ENCODE measurements at places on chromosomes 5 and 9.

GRCh38 chr5:177355868-177356168 is 1.9 kb upstream of the RGS14 start:
- no peak for DNase-seq

- peak; percentile 16 for DNase-seq
Measured at GRCh38 chr9:134648701-134649530, 7.3 kb downstream of the COL5A1 start.

DNA sequence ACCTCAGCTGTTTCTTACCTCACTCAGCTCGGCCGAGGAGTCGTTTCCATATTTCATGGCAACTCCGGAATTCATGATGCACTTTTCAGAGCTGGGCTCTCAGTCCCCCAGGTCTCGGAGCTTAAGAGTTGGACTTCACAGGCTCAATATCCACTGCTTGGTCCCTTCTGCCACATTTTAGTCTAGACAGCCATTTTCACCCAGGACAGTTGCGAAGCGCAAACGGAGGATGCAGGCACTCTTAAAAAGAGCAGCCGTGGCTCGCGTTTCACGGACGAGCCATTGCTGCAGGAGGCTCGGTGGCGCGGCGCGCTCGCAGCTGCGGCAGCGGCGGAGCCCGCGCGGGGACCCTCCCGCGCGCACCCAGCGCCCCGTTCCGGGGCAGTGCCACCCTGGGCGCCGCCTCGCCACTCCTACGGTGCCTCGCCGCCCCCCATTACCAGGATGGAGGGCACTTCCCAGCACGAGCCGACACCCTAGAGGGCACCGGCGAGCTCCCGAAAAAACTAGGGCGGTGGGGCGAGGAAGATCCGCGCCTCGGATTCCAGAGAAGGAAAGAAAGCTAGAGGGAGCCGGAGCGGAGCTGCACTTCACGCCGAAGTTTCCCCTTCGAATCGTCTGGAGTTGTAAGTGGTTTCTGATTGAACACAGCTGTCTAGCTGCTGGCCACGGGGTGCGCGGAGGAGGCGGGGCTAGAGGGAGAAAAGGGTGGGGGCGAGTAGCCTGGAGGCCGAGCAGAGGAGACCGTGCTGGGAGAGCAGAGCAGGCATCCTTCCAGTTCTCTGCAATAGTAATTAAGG is 140.3 kb downstream of the TSSK1B start:
- DNase-seq: peak; percentile 60

DNA sequence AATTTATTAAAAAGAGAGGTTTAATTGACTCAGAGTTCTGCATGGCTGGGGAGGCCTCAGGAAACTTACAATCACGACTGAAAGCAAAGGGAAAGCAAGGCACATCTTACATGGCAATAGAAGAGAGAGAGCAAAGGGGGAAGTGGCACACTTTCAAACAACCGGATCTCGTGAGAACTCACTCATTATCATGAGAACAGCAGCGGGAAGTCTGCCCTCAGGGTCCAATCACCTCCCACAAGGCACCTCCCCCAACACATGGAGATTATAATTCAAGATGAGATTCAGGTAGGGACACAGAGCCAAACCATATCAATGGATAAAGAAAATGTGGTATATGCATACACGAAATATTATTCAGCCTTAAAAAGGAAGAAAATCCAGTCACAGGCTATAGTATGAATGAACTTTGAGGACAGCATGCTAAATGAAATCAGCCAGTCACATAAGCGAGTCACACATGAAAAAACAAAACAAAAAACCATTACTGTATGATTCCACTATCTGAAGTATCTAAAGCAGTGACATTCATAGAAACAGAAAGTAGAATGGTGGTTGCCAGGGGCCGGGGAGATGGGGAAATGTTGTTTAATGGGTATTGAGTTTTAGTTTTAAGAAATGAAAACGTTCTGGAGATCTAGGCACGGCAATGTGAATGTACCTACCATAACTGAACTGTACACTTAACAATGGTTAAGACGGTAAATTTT is 83.4 kb upstream of the PCA3 start:
- DNase-seq: no peak

DNA sequence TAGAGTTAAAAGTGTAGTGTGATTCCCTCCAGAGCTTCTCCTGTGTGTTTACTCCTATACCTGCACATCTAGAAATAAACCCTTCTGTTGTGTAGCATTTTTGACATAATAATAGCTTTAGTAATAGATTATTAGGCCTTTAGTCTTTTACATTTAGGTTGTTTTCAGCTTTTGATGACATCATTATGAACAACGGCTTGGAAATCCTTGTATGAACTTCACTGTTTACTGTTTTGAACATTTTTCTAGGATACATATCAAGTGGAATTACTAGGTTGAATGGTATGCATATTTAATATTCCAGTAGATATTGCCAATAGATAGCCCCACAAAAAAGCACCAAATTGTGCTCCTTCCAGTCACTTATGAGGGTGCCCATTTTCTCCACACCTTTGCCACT is 174.0 kb downstream of the ARHGAP26 start:
- DNase-seq: no peak

GRCh38 chr5:3522491-3522890 is 73.1 kb upstream of the IRX1 start:
- DNase-seq: no peak

- no peak for DNase-seq
Measured at GRCh38 chr5:9852671-9853070, 222.5 kb upstream of the TAS2R1 start.

GRCh38 chr9:93031629-93032430 is 26.7 kb upstream of the SUSD3 start:
- no peak for DNase-seq

DNA sequence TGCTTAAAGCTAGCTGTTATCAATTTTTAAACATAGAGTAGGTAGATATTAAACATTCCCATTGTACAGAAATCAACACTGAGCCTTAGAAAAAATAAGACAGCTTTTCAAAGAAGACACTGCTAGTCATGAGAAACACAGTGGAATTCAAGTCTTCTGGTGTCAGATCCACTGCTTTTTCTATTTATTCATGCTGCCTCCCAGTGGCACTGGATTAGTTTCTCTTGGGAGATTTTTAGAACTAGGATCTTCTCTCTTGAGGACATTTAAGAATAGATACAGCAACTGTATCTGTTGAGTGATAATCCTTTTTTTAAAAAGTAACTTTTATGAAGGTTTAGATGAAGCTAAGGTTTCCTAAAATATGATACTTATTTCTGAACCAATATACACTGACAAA is 1635.4 kb upstream of the C9orf72 start:
- no peak for DNase-seq

DNA sequence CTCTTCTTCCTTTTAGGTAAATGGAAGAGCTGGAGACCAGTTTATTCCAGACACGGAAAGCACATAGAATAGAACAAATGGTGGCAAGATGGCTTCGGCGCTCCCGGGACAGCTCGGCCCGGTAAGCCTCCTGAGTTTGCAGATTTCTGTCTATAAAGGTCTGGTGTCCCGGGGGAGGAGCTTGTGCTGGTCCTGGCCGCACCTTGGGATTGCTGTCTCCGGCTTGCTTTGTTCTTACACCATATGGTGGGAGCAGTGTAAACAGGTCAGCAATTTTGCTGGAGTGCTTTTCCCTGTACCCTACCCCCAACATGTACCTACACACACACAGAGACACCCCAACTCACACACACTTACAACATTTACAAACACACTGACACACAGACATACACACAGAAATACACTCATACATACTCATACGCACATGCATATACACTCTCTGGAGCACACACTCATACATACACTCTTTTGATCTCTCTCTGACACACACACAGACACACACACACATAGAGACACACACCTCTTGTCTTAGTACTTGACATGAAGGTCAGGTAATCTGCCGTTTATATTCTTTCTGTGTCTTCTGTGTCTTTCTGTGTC is 42.0 kb downstream of the FRMPD1 start:
- DNase-seq: no peak

DNA sequence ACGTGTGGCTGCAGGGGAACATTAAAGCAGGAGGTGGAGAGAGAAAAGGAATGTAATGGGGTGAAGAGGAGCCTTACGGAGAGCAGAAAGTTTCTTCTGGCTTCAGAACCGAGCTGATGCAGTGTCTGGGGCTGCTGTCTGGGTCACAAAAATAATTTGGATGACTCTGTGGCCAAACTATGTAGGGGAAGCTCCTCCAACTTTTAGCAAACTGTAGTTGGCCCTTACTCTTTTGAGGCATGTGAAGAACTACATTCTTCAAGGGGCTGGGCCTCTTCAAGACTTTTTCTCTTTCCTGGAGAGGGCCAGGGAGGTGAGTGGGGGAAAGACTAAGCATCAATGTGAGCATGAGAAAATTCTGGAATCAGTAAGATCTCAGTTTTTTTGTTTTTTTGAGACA is 31.9 kb upstream of the SPARC start:
- DNase-seq: no peak

DNA sequence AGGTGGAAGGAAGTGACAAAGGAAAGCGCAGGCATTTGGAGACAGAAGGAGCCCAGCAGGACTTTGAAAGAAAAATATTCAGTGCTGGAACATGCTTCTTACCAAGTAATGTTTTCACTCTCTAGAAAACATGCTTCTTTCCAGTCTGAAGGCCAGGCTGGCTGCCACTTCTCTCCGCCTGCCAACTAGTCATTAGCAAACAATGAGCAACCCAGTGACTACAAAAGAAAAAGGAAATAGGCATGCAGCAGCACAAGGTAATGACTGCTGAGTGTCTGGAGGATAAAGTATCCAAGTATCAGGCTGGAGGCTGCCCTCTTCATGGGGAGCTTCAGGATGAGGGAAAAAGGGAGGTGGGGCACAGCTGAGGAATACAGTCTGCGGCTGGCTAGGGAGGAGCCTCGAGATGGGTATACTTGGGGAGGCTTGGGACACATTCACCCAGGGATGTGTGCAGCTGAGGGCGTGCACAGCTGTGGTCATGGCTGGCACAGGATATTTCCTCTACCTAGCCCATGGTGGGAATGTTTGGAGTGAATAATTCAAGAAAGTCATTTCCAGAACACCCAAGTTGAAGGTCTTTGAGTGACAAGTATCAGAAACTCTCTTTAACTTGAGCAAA is 161.5 kb upstream of the KIF2A start:
- no peak for DNase-seq

DNA sequence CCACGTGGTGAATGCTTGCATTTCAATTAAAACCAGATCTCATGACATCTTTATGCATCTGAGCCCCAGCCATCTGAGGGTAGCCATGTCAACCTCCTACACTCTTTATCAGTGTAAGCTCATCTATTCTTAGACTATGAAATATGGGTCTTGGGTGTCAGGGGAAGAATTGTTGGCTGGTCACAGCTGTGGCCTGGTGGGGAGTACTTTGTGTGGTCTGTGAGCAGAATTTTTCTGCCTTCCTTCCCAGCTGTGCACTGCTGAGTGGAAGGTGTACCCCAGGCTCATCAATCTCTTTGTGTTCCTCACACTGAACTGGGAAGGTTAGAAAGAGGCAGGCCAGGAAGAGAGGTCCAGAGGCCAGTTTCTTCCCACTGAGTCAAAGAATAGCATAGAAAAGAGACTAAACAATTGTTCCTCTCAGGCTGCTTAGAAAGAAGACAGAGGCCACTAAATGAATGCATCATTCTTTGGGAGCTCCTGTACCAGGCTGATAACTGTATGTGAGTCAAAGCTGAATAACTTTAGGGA is 202.7 kb upstream of the RGMB start:
- DNase-seq: no peak

DNA sequence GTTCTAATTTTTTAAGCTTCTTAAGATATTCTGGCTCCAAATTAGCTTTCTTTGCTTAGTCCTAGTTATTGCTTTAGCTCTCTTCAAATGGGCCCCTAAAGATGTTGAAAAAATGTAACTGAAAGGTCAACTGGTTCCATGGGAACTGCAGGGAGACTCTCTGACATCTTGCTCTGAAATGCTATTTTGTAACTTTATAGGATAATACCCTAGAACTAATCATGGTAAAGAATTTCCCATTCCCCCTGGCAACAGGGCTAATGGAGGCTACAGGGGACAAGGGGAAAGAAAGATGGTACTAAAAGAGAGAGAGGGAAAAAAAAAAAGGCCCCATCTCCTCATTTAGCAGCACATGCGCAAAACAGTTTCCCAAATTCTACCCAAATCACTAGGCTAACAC is 39.4 kb downstream of the SIL1 start:
- DNase-seq: no peak

DNA sequence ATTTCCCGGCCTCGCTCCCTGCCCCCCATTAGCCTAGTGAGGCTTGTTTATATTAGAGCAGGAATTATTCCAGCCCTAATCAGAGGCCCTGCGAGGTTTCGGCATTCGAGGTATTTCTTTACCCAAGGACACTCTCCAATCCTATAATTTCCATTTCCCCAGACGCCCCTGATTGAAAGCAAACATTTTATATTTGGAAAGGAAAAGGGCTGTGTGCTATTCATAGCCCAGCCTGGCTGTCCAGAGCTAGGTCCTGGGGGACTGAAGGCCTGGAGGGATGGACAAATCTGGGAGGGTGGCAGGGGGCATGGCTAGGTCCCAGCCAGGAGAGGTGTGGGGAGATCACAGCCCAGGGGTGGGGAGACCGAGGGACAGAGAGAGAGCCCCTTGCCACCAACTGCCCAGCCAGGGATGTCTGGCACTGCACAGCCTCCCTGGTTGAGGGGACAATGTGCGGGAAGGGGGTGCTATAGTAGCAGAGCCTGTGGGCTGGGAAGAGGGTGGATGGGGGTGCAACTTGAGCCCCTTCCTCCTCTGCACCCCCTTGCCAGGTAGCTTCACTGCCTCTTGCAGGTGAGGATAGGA is 125.1 kb downstream of the BARX1 start:
- DNase-seq: no peak

DNA sequence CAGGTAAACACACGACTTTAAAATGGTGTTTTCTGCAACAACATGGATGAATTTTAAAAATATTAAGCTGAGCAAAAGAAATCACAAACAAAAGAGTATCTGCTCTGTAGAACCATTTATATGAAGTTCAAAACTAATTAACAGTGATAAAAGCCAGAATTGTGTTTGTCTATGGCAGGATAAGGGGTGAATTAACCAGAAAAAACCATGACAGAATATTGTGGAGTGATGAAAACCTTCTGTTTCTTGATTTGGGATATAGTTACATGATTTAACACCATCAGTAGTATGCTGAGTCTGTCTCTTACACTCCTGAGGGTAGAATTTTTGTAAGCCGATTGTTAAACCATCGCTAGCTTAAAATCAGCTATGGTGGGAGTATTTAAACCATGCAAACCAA is 101.7 kb upstream of the ZNF366 start:
- no peak for DNase-seq

GRCh38 chr5:97266576-97266975 is 83.5 kb upstream of the RIOK2 start:
- DNase-seq: no peak

DNA sequence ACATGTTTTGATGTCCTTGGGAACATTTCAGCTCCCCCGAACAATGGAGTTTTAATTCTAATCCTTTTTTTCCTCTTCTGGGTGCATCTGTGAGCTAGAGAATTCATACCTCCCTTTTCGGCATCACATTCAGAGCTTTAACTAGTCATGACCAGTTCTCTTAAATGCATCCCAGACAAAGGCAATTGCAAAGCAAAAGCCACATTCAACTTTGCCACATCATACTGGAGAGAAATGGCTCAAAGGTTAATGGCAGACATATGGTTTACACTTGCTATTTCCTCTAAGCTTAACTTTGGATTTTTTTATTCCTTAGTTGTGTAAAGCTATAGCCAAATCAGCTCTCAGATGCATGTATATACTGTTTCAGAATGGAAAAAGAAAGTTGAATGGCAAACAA is 153.3 kb downstream of the ESM1 start:
- DNase-seq: no peak

- no peak for DNase-seq
Measured at GRCh38 chr9:99349870-99350269, 127.8 kb downstream of the SEC61B start.

Data from CD4-positive, alpha-beta T cell treated with Interleukin-15 for 4 hours (primary cell).